Ascending aorta (tissue), 2 donors: ENCODE measurements at places on chromosomes 16 and 17.

- no peak for DNase-seq
- H3K27me3 ChIP-seq = no peaks in the 10 kb centered on the region
- H3K36me3 ChIP-seq = peaks cover 19% of the 10 kb centered on the region
Observed at GRCh38 chr16:2692948-2693651, 10.8 kb downstream of the KCTD5 start.

- H3K4me1 ChIP-seq = no peaks in the 10 kb centered on the region
- H3K36me3 ChIP-seq = peaks cover 84% of the 10 kb centered on the region
- no peak overlapping the region for H3K27ac ChIP-seq
- no peaks in the 10 kb centered on the region for H3K27me3 ChIP-seq
- no peak for DNase-seq
- H3K4me3 ChIP-seq = no peak overlapping the region
Observed at GRCh38 chr16:27514806-27515205, 34.9 kb downstream of the GTF3C1 start.

- H3K27ac ChIP-seq = no peak overlapping the region
- H3K4me1 ChIP-seq = no peaks in the 10 kb centered on the region
- H3K27me3 ChIP-seq = no peaks in the 10 kb centered on the region
- DNase-seq = no peak
- H3K36me3 ChIP-seq = no peaks in the 10 kb centered on the region
Observed at GRCh38 chr16:49463529-49463928, 89.9 kb downstream of the C16orf78 start.

DNA sequence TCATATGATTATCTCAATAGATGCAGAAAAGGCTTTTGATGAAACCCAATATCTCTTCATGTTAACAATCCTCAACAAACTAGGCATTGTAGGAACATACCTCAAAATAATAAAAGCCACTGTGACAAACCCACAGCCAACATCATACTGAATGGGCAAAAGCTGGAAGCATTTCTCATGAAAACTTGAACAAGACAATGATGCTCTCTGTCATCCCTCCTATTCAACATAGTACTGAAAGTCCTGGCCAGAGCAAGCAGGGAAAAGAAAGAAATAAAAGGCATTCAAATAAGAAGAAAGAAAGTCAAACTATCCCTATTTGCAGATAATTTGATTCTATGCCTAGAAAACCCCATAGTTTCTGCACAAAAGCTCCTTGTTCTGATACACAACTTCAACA, 999.2 kb upstream of the GOT2 start:
- H3K4me1 ChIP-seq = no peaks in the 10 kb centered on the region
- H3K27ac ChIP-seq = no peak overlapping the region
- H3K4me3 ChIP-seq = no peak overlapping the region
- no peak for DNase-seq

- H3K36me3 ChIP-seq = no peaks in the 10 kb centered on the region
- H3K4me1 ChIP-seq = no peaks in the 10 kb centered on the region
- H3K27me3 ChIP-seq = no peaks in the 10 kb centered on the region
- no peak overlapping the region for H3K4me3 ChIP-seq
- H3K27ac ChIP-seq = no peak overlapping the region
Observed at GRCh38 chr17:15036238-15036637, 228.9 kb downstream of the PMP22 start.

GRCh38 chr16:50834701-50835100, 92.8 kb downstream of the CYLD start:
- no peaks in the 10 kb centered on the region for H3K36me3 ChIP-seq
- no peaks in the 10 kb centered on the region for H3K27me3 ChIP-seq
- no peak overlapping the region for H3K4me3 ChIP-seq

- DNase-seq = no peak
- H3K4me3 ChIP-seq = no peak overlapping the region
- H3K27ac ChIP-seq = no peak overlapping the region
- no peaks in the 10 kb centered on the region for H3K36me3 ChIP-seq
Observed at GRCh38 chr17:66978514-66979061, 14.1 kb downstream of the CACNG4 start.

DNA sequence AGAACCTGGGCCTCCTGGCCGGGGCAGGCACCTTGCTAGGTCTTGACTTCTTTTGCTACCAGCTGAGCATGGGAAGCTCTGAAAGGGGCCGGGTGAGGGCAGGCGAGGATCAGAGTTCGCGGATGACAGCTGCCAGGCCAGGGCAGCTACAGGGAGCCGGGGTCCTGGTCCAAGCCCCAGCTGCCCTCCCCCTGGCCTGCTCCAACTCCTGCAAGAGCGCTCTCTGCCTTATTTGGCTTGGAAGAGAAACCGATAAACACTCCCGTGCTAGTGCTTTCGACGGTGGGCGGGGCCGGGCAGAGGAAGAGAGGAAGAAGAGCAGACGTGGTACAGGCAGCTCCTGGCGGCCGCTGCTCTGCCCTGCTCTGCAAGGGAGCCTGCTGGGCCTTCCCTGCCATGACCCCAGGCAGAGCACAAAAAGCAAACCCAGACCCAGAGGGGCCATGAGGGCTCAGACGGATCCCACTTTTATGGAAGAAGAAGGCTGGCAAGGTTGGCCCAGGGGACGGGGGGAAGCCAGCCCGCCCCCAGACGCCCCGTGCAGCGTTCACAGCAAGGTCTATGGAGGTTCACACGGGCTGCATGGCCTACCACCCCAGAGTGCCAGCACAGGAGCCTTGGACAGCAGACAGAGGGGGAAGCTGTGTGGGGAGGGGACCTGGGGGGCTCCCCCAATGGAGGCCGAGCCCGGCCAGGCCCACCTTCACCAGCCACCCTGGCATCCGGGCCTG, 25.6 kb downstream of the PIEZO1 start:
- no peaks in the 10 kb centered on the region for H3K36me3 ChIP-seq
- no peak for DNase-seq
- H3K27ac ChIP-seq = no peak overlapping the region

DNA sequence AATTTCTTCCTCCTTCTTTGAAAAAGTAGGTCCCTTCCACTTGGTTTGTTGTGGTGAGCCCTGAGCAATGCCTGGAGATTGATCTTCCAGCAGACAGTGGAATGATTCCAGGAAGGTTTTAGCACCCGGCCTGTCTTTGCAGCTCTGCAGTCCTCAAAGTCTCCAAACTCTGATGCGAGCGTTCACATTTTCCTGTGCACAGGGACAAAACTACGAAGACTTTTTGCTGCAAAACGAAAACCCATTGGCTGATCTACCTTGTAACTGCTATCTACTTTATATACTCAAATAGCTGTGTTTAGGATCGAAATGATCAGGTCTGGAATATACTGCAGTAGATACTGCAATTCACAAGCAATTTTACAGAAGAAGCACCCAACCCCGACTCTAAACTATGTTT, 21.7 kb downstream of the G6PC1 start:
- H3K36me3 ChIP-seq = no peaks in the 10 kb centered on the region
- H3K4me1 ChIP-seq = peaks cover 9% of the 10 kb centered on the region
- no peak overlapping the region for H3K4me3 ChIP-seq
- H3K27ac ChIP-seq = no peak overlapping the region
- H3K27me3 ChIP-seq = no peaks in the 10 kb centered on the region

- no peaks in the 10 kb centered on the region for H3K27me3 ChIP-seq
- H3K27ac ChIP-seq = no peak overlapping the region
- no peaks in the 10 kb centered on the region for H3K36me3 ChIP-seq
Observed at GRCh38 chr17:1608676-1609075, 20.0 kb downstream of the SLC43A2 start.

GRCh38 chr17:8563024-8563776, 67.3 kb downstream of the MYH10 start:
- H3K27ac ChIP-seq = peak overlapping the region; percentile 36
- peaks cover 32% of the 10 kb centered on the region for H3K4me1 ChIP-seq
- H3K27me3 ChIP-seq = no peaks in the 10 kb centered on the region

DNA sequence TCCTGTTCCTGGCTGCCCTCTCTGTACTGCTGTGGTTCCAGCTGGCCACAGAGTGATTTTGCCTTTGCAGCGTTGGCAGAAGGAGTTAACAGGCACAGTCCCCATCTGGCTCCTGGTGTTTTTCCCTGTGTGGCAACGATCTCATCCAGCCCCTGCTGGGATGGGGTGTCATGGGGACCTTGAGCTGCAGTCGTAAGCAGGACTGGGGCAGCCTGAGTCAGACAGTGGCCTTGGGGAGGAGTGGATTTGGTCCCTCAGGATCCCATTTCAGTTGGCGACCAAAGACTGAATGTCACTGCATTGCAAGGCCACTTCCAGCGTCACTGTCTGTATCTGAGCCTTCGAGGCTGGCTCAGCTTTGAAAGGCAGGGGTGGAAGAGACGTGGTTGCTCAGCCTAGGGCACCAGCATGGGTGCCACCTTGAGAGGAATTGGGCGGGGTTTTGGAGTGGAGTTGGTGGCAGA, 11.9 kb downstream of the TMEM94 start:
- H3K4me3 ChIP-seq = no peak overlapping the region
- peaks cover 3% of the 10 kb centered on the region for H3K36me3 ChIP-seq
- H3K27ac ChIP-seq = peak overlapping the region; percentile 77
- H3K27me3 ChIP-seq = no peaks in the 10 kb centered on the region
- no peak for DNase-seq
- H3K4me1 ChIP-seq = peaks cover 12% of the 10 kb centered on the region
